Adrenal gland (tissue), 19 donors: ENCODE measurements at places on chromosomes 16 and 17. TPM values are rescaled to one million over a fixed set of nuclear protein-coding genes. Genes with fewer than 3 reads are reported as not detected.

DNA sequence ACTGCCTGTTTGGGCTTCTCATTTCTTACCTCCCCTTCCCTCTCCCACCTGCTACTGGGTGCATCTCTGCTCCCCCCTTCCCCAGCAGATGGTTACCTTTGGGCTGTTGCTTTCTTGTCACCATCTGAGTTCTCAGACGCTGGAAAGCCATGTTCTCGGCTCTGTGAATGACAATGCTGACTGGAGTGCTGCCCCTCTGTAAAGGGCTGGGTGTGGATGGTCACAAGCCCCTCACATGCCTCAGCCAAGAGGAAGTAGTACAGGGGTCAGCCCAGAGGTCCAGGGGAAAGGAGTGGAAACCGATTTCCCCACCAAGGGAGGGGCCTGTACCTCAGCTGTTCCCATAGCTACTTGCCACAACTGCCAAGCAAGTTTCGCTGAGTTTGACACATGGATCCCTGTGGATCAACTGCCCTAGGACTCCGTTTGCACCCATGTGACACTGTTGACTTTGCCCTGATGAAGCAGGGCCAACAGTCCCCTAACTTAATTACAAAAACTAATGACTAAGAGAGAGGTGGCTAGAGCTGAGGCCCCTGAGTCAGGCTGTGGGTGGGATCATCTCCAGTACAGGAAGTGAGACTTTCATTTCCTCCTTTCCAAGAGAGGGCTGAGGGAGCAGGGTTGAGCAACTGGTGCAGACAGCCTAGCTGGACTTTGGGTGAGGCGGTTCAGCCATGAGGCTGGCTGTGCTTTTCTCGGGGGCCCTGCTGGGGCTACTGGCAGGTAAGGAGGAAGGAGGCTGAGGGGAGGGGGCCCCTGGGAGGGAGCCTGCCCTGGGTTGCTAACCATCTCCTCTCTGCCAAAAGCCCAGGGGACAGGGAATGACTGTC is at the start of gene CD68:
Gene CD68 (plus strand): TSS at position 638 of the 833 bp plus-strand sequence. CDS start 40 bp downstream, at position 678.
- peaks cover 78% of the 10 kb centered on the region for H3K4me1 ChIP-seq
- peak within 1 kb of the TSS; percentile 54 for H3K4me3 ChIP-seq
- H3K27ac ChIP-seq = peak within 1 kb of the TSS; percentile 77
- DNase-seq = peak; percentile 89
- no peaks in the 10 kb centered on the region for H3K27me3 ChIP-seq

DNA sequence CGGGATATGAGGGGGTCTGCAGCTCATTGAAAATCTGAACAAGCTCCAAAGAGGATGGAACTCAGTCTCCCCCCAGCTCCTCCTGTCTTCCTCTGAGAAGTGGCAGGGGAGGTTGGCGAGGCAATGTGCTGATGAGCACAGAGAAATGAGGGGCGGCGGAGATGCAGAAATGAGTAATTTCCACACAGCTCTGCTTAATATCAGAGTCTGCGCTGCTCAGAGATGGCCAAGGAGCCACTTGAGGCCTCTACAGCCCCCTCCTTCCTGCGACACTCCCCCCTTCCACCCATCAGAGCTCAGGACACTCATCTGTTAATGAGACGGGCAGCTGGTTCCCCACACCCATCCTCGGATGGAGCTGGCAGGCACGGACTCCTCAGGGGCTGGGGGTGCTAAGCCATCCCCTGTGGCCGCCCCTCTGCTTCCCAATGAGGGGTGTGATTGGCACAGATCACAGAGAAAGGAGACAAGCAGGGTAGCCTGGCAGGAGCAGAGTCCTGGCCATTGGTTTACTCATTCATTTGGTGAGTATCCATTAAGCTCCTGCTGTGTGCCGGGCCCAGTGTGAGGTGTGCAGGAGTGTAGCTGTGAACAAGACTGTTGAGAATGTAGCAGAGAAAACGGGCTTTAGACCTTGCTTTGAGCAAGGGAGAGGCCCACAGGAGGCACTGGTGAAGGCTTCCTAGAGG is 12.7 kb upstream of the CRHR1 start:
- no peak overlapping the region for H3K27ac ChIP-seq
- no peak overlapping the region for H3K4me3 ChIP-seq
- H3K27me3 ChIP-seq = peaks cover 18% of the 10 kb centered on the region

DNA sequence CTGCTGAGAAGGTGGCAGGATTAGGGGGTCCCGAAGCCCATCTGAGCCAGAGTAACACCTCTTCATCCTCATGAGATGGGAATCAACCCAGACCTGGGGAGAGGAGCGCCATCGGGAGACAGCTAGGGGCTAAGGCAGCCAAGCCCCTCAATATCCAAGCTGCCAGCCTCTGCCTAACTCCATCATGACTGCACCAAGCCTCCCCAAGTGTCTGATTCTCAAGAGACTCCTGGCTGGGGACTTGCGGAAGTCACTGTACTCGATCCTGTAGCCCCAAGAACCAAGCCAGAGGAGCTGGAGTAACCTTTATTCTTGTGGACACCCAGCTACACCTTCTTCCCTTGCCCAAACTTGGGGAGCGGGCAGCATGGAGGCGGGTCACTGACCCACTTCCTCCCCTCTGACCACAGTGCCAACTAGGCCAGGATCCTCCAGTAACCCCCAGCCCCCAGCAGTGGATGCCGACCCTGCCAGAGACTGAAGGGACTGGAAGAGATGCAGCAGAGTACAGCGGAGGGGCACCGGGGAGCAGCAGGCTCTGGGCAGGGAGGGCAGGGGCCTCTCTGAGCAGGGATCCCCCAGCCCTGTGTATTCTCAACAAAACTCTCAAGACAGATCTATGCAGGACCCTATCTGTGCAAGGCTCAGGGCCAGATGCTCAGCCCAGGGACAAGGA is 13.3 kb downstream of the HDAC5 start:
- no peak for DNase-seq
- H3K4me1 ChIP-seq = peaks cover 72% of the 10 kb centered on the region
- H3K27me3 ChIP-seq = no peaks in the 10 kb centered on the region
- H3K36me3 ChIP-seq = no peaks in the 10 kb centered on the region

DNA sequence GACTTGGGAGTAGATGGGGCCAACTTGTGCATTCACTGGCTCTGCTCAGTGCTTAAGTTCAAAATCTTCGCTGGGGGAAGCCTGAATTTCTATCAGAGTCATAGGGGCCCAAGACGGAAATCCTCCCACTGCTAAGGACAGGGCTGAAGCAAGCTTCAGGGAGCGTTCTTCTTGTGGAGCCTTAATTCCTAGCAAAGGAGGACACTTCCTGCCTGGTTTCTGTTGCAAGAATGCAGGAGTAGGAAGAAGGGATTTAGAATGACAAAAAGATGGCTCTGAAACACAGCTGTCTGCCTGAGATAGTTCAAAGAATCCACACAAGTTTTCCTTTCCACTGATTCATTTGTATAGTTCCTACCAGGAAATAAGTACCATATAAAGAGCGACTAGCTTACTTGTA is 26.4 kb downstream of the PSME3IP1 start:
- H3K4me1 ChIP-seq = no peaks in the 10 kb centered on the region
- H3K4me3 ChIP-seq = no peak overlapping the region
- no peak for DNase-seq
- no peaks in the 10 kb centered on the region for H3K27me3 ChIP-seq
- H3K27ac ChIP-seq = no peak overlapping the region
- H3K36me3 ChIP-seq = no peaks in the 10 kb centered on the region

GRCh38 chr17:71801301-71801700 is 319.5 kb upstream of the SOX9 start:
- no peak for DNase-seq
- no peaks in the 10 kb centered on the region for H3K36me3 ChIP-seq
- H3K4me3 ChIP-seq = no peak overlapping the region
- H3K4me1 ChIP-seq = no peaks in the 10 kb centered on the region
- no peak overlapping the region for H3K27ac ChIP-seq

GRCh38 chr17:79473111-79473875 is 137.6 kb downstream of the RBFOX3 start:
- DNase-seq = peak; percentile 59
- H3K4me1 ChIP-seq = peaks cover 5% of the 10 kb centered on the region
- no peaks in the 10 kb centered on the region for H3K36me3 ChIP-seq
- no peak overlapping the region for H3K4me3 ChIP-seq

GRCh38 chr17:58480090-58480489 is 8.1 kb downstream of the HSF5 start:
- H3K36me3 ChIP-seq = no peaks in the 10 kb centered on the region
- no peaks in the 10 kb centered on the region for H3K27me3 ChIP-seq
- DNase-seq = no peak
- H3K4me3 ChIP-seq = no peak overlapping the region

DNA sequence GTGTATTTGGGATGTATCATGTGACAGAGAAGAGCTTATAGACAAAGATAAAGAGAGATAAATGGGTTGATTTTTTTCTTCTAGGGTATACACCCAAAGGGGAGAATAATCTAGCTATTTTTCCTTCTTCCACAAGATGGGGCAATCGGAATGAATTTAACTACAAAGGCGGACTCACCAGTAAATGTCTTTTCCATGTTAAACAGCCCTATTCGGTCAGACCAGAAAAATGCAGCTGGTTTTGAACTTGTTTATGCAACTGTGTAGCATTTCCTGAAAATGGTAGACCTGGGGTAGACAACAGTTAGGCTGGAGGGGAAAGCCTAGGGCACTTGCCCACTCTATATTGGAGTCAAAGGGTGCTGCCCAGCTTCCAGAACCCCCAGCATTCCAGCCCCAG is 477.1 kb downstream of the TOX3 start:
- DNase-seq = no peak
- no peaks in the 10 kb centered on the region for H3K36me3 ChIP-seq
- H3K4me3 ChIP-seq = no peak overlapping the region
- H3K4me1 ChIP-seq = no peaks in the 10 kb centered on the region

The SPNS3 gene
- 6.4 TPM for total RNA-seq

The CTRL gene
- total RNA-seq = 0.26 TPM

The RASD1 gene
- 10.8 TPM for total RNA-seq

The ATF7IP2 gene
- 16.2 TPM for total RNA-seq

The CACNG1 gene
- 5.9 TPM for total RNA-seq

The ZPBP2 gene
- not detected for total RNA-seq

The MT1X gene
- total RNA-seq = 154 TPM
